ENCODE measurements at places on chromosomes 4 and X.

DNA sequence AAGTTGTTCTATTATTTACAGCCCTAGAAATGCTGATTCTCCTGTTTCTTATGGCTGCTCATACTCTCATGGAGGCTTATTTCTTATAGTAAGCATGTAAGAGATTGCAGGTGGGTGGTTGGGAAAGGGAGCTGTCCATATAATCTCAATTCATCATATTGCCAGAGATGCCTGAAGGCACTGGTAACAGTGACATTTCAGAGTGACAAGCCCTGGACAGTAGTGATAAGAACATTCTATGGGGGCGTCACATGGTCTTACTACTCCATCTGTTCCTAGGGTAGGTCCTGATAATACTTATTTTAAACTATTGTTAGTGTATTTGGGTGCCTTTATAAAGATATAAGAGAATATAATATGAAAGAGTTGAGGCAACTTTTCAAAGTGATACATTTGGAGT is 171.5 kb downstream of the CFAP299 start:
- DNase-seq = no peak

DNA sequence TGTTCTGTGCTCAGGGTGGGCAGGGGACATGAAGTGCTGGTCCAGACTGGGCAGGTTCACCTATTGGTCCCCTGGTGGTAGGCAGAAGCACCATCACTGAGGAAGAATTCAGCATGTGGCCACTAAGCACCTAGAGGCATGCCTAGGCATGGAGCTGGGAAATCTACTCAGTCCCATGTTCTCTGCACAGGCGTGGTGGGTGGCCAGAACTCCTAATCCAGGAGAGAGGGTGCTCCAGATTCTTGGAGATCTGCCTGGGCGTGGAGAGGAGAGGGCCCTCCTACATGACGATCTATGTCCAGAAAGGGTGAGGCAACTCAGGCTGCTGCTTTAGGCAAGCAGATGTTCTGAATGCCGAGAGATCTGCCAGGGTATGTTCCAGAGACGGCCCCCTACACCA is 44.6 kb upstream of the MAGEC2 start:
- DNase-seq = no peak

- peak; percentile 20 for DNase-seq
Measured at GRCh38 chrX:103157496-103158316, 57.2 kb upstream of the BEX4 start.

DNA sequence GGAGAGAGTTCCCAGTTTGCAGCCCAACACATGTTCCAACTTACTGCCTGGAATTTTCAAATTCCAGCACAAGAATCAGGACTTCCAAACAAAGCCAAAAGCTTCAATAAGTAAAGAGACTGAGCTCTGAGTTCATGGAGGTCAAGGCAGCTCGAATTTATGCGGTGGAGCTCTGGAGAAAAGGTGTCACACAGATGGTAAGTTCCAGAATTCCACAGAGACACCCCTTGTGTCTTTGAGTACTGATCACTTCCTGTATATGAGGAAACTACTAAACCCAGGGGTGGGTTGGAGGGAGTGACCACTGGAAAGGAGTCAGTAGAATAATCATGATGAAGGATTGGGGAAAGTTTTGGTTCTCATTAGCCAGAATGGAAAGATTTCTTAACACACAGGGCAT is 118.5 kb upstream of the GUCY1A1 start:
- no peak for DNase-seq

- peak; percentile 78 for DNase-seq
Measured at GRCh38 chrX:1453395-1453783, 680 bp upstream of the ASMTL start.

- DNase-seq = peak; percentile 27
Measured at GRCh38 chr4:4502694-4503311, 39.0 kb downstream of the STX18 start.

DNA sequence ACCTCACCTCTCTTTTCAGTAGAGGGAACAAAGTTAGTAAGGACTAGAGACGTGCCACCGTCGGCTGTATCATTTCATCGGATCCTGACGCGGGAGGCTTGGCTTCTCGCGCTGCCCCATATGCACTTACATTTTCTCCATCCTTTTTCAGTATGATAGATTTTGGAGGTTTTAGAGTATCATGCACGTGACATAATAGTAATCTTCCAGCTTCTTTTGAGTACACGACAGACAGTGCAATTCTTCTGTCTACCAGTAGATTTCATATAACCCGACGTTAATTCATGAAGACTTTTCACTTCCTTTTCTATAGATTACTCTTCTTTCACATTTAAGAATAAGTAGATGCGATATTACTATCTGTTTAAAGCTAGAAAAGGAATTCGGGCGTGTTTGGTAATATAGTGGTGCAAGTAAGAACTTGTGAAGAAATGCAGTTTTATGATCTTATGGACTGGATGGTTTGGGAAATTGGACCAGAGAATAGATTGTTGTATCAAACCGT is 1.0 kb downstream of the CDS1 start:
- no peak for DNase-seq

DNA sequence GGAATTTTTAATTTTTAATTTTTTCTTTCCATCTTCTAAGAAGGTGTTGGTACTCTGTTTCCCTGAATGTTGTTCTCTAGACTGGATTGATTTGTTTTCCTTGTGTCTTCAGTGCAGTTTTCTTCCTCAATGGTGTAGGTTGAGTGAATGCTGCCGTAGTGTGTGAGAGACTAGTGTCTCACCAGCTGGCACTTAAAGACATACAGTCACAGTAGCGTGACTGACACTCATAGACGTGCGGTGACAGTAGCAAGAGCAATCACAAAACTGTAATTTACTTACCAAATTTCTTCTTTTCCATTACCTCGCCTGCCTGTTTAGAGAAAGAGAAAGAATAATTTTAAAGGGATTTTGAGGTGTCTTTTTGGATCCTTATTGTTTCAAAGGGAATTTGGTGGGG is 21.4 kb upstream of the PGM2 start:
- no peak for DNase-seq
